ENCODE measurements at places on chromosomes 13 and 19.

- no peak for DNase-seq
Observed at GRCh38 chr13:110566171-110566570, 4.6 kb upstream of the RAB20 start.

- no peak for DNase-seq
Observed at GRCh38 chr13:48646791-48647190, 6.9 kb upstream of the CYSLTR2 start.

DNA sequence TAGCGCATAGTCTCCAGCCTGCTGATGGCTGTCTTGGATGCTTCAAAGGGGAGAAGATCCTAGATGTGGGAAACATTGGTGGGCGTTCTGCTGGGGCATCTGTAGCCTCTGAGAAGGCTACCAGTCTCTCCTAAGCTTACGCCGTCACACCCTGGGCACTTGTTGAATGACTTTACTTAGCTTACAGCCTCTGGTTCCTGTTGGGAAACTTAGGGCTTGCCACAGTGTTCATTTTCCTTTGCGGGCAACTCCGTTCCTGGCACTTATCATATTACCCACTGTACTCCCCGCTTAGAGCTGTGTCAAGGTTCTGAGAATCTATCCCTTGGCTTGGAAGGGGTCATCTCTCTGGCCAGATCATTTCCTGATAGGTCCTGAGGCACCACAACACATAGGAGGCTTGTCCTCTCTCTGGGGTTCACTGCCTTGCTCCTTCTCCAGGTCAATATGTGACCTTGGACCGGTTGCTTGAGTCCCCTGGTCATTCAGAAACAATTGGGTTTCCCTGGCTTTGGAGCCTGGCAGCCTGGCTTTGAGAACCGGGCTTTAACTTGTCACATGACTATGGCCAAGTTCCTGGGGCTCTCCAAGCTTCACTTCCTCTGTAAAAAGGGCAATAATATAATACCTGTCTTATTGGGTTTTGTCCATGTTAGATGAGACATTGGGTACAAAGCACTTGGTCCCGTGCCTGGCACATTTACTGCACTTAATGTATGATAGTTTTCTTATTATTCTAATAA, 20.5 kb upstream of the ALOX5AP start:
- DNase-seq = no peak

DNA sequence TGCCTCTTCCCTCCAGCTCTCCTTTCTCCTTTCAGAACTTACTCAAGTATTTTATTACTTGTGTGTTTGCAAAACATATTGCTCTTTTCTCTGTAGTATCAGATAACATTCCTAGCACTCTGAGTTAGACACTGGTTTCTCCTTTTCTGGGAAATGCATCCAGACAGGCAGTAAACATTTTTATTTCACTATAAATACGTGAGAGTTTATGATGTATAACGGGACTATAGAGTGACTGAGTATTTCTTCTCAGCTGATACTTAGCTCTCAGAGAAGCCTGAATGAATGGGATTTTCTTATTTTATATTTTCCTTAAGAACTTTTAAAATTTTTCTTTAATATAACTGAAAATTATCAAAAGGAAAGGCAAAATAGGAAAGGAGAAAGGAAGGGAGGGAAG, 211.2 kb upstream of the EDNRB start:
- no peak for DNase-seq

GRCh38 chr13:105139048-105139379, 1396.4 kb downstream of the EFNB2 start:
- no peak for DNase-seq

DNA sequence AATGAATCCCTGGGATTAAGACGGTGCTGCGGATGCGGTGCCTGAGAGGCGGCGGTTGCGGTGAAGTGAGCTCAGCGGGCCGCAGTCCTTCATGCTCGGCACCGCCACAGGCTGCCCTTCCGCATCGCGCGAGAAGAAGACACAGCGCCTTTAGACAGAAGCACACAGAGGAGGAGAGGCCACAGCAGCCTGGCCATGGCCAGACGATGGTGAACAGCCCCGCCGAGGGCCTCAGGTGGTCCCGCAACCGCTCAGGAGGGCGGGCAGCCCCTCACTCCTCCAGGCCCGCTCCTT, 459.2 kb downstream of the MYO16 start:
- no peak for DNase-seq

GRCh38 chr19:29715701-29716581, 880 bp upstream of the C19orf12 start:
- DNase-seq = no peak

DNA sequence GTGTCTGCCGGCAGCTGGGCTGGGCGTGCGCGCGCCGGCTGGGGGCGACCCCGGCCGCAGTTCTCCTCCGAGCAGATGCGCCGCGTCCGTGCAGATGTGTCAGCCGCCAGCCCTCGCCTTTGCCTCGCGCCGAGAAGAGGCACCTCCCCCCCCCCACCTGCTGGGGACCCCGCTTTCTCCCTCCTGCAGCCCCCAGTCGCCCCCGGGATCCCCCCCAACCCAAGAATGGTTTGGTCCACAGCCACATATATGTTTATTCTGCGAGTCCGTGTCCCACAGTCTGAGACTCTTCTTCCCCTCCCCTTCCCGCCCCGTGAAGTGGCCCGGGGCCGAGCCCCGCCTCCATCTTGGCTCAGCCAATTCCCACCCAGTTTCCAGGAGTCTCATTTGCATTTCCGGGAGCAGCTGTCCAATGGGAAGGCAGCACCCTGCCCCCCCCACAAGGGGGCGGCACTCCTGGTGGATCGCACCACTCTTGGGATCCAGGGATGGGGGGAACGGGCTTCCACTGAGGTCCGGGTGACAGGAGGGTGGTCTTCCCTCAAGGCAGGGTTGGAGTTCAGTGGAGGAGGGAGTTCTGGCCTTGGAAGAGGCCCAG, 8.6 kb downstream of the ISOC2 start:
- DNase-seq = peak; percentile 62

GRCh38 chr19:17784201-17785008, 10.5 kb upstream of the B3GNT3 start:
- peak; percentile 77 for DNase-seq

DNA sequence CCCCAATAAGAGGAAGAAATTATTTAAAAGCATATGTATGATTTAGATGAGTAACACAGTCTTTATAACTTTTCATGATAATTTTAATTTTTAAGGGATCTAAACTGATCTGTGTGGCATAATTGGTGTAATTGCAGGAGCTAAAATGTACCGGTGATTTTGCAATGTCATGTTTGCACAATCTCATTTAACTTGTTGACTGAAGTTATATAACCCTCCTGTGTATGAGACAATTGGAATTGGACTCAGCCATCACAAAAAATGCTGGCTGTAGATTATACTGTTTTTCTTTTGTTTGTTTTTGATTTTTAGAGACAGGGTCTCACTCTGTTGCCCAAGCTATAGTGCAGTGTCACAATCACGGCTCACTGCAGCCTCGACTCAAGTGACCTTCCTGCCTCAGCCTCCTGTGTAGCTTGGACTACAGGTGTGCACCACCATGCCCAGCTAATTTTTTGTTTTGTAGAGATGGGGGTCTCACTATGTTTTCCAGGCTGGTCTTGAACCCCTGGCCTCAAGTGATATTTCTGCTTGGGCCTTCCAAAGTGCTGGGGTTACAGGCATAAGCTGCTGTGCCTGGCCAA, 26.1 kb downstream of the FGF9 start:
- DNase-seq = no peak

DNA sequence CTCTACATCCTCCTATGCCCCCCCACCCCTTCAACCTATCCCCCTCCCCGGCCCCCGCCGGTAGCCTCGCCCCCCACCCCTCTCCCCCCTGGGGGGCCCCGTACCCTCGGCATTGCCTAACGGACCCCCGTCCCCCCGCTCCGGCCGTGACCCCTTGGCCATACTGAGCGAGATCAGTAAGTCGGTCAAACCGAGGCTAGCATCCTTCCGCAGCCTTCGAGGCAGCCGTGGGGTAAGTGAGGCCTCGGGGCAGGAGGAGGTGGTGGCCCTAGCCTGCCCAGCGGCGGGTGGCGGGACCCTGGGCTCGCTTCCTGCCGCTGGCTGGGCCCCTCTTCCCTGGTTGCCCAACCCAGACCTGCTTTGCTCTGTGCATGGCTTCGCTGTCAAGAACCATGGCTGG, 6.5 kb downstream of the TRIP10 start:
- DNase-seq = no peak

GRCh38 chr19:55579766-55580621, 654 bp downstream of the ZNF579 start:
- DNase-seq = no peak

- DNase-seq = peak; percentile 85
Observed at GRCh38 chr13:31199849-31200636, at the start of gene B3GLCT. B3GLCT (plus strand) TSS chr13:31199975; CDS start chr13:31200085, 110 bp downstream.

DNA sequence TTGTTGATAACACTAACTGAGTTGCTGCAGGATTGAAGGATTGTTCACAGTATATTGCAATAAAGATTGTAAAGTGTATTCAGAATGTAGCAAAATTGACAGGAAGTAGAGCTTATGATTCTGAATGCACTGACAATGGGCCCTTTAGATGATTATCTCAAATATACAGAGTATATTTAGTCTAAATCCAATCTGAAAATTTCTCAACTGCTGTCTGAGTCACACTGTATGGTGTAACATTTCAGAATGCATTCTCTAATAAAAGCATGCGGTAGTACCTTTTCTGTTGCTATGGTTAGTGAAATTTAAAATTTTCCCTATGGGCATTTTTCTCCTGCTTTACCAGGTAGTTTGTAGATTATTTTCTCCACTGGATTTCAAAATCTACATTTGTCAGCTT, 365.2 kb downstream of the PCDH17 start:
- no peak for DNase-seq

DNA sequence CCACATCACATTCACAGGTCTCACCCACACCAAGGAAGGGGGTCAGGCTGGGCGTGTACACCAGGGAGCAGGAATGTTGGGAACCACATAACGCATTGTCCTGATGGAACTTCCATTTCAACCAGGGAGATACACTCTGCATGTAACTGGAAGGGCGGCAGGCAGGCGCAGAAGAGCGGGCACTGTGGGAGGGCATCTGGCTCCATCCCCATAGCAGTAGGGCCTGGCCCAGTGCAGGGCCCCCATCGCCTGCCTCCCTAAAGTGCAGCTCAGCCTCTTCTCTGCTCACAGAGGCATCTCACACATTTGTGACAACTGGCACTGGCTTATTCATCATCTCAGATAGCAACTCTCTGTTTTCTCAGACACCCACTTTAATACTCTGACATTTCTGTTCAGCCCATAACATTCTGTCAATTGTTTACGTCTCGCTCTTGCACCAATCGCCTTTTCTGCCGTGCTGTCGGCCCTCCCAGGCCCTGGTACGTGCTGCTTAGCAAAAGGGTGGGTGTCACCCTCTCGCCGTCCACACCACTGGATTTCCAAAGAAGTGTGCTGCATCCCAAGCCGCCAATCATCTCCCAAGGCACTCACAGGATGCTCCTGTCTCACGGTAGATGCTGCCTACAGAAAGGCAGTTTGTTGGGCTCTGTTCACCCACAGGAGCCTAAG, 353.3 kb upstream of the ZNF507 start:
- no peak for DNase-seq

DNA sequence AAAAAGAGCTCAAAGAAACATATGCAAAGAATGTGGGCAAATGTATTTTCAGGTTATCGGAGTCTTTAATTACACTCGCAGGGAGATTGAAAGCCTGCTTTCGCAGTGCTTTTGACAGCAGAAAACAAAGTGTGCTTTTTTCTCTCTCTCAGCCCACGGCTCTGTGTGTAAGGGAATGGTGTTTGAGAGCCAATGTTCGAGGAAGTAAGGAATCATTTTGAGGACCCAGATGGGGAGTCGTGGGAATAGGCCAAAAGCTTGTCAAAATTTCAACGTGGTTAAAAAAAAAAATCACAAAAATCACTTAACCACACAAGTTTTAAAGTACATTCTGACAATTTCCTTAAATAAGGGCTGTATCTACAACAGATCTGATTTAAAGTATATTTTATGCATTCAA, 197.1 kb upstream of the IRS2 start:
- no peak for DNase-seq

GRCh38 chr13:74184283-74184682, 50.1 kb upstream of the KLF12 start:
- DNase-seq = no peak

- no peak for DNase-seq
Observed at GRCh38 chr13:36639610-36640009, 34.2 kb upstream of the SERTM1 start.

- DNase-seq = no peak
Observed at GRCh38 chr13:45702088-45702487, at the start of gene CBY2. CBY2 (plus strand) TSS chr13:45702320; CDS start chr13:45702391, 71 bp downstream.

- DNase-seq = peak; percentile 20
Observed at GRCh38 chr13:97257800-97258799, 36.0 kb downstream of the MBNL2 start.

GRCh38 chr13:36866232-36866631, 47.2 kb downstream of the RFXAP start:
- DNase-seq = no peak

GRCh38 chr13:114226699-114227323, 7.9 kb upstream of the CDC16 start:
- DNase-seq = peak; percentile 88

DNA sequence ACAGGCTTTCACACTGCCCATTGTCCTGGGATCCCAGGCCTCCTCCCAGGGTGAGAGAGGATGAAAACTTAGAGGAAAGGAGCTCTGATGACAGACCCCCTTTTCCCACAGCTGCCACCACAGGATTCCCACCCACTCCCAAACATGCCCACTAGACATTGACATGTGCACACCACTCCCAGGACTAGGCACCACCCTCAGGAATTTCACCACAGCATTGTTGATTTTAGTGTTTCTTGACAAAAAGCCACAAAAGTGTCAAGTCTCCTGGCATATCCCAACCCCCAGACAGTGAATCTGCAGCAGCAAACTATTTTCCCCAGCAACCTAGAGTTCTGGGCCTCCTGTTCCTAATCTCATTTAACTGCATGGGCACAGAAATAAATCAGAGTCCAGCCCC, 10.1 kb downstream of the ZNF714 start:
- no peak for DNase-seq

DNA sequence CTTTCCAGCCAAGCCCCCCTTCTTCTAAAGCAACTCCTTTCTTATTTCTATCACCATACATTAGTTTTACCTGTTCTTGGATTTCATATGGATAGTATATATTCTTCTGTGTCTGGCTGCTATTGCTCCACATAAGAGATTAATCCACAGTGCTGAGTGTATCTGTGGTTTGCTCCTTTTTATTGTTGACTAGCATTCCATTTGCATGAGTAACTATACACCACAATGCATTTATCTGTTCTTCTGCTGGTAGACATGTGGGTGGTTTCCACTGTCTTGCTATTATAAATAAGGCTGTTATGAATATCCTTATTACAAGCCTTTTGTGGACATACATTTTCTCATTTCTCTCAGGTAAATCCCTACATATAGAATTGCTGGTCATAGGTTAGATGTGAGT, 138.2 kb downstream of the SLC7A1 start:
- no peak for DNase-seq

DNA sequence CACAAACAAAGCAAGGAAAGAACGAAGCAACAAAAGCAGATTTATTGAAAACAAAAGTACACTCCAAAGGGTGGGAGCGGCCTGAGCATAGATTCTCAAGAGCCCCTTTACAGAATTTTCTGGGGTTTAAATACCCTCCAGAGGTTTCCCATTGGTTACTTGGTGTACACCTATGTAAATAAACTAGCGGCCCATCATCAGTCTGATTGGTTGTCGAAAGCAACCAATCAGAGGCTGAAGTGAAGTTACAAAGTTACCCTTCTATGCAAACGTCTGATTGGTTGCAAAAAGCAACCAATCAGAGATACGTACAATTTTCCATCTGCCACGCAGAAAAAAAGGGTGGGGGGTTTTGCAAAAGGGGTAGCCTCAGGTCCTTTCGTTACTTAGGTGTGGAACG, 96.3 kb upstream of the UBAC2 start:
- no peak for DNase-seq

Measured in CD4-positive, alpha-beta T cell treated with Interleukin-10 for 1 hour (primary cell).